ENCODE measurements at places on chromosomes 13 and 19. TPM values are rescaled to one million over a fixed set of nuclear protein-coding genes. Genes with fewer than 3 reads are reported as not detected.
A peak's percentile ranks its signal among the peaks of the same experiment; 100 is the strongest.

DNA sequence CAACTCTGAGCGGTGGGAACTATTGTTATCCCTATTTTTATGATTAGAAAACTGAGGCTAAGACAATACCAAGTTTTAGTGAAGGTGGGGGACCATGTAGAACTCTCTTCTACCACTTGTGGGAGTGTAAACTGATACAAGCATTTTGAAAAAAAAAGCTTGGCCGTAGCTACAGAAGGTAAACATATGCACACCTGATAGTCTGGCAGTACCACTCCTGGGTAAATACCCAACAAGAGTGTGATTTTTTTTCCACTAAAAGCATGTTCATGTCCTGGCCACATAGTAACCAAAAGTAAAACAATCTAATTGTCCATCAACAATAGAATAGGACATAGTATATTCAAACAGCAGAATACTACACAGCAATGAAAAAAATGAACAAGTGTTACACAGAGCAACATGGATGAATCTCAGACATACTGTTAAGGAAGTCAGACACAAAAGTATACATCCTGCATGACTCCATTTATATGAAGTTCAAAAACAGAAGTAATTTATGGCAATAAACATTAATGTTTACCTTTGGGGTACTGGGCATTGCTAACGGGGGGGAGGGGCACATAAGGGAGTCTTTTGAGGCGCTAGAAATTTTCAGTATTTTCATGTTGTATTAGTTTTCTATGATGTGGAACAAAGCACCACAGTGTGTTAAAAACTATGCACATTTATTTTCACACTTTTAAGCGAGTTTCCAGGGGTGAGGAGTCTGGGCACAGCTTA, 6.4 kb upstream of the SPATA13 start:
- no peaks in the 10 kb centered on the region for H3K36me3 ChIP-seq
- H3K27ac ChIP-seq, result no peak overlapping the region
- no peak for DNase-seq
- no peaks in the 10 kb centered on the region for H3K27me3 ChIP-seq

DNA sequence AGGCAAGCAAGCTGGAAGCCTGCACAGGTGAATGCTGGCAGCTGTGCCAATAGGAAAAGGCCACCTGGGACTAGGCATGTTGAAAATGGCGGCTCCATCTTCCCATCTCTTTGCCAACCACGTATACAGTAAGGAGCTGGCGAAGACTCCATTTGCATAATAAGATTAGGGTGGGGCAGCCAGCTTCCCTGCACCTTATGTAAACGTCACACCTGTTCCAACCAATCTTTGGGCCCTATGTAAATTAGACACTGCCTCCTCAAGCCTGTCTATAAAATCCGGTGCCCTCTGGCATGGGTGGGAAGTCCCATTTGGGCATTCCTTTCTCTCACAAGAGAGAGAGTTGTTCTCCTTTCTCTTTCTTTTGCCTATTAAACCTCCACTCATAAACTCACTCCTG, 16.8 kb downstream of the ADGRE2 start:
- H3K4me1 ChIP-seq, result no peaks in the 10 kb centered on the region
- no peak overlapping the region for H3K4me3 ChIP-seq
- no peaks in the 10 kb centered on the region for H3K36me3 ChIP-seq
- DNase-seq, result no peak

DNA sequence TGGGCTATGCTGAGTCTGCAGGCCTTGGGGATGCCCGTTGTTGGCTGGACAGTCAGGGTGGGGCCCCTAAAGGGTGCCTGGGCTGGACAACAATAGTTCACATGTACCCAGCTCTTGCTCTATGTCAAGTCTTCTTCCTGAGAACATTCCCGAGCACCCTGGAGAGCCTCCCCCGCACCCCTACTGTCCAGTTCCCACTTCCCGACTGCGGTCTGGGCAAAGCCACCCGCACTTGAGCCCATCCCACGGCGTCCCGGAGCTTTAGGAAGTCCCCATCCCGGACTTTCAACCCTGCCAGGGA, 1.1 kb upstream of the MPND start:
- H3K36me3 ChIP-seq, result no peaks in the 10 kb centered on the region
- no peak for DNase-seq
- H3K27me3 ChIP-seq, result no peaks in the 10 kb centered on the region
- H3K27ac ChIP-seq, result peak overlapping the region; percentile 54
- no peaks in the 10 kb centered on the region for H3K4me1 ChIP-seq
- no peak overlapping the region for H3K4me3 ChIP-seq

Gene DCLK1
- total RNA-seq, result 24.7 TPM

- no peak for DNase-seq
- H3K4me3 ChIP-seq, result peak overlapping the region; percentile 22
- H3K27ac ChIP-seq, result peak overlapping the region; percentile 85
- no peaks in the 10 kb centered on the region for H3K27me3 ChIP-seq
- H3K4me1 ChIP-seq, result no peaks in the 10 kb centered on the region
Measured at GRCh38 chr19:52140032-52140710, 433 bp upstream of the ZNF616 start.

GRCh38 chr13:89372193-89372592, 1701.0 kb downstream of the SLITRK5 start:
- H3K4me1 ChIP-seq, result no peaks in the 10 kb centered on the region
- no peak overlapping the region for H3K27ac ChIP-seq
- H3K27me3 ChIP-seq, result no peaks in the 10 kb centered on the region
- H3K36me3 ChIP-seq, result no peaks in the 10 kb centered on the region
- no peak overlapping the region for H3K4me3 ChIP-seq
- no peak for DNase-seq

Gene DMRTC2
- total RNA-seq, result not detected

DNA sequence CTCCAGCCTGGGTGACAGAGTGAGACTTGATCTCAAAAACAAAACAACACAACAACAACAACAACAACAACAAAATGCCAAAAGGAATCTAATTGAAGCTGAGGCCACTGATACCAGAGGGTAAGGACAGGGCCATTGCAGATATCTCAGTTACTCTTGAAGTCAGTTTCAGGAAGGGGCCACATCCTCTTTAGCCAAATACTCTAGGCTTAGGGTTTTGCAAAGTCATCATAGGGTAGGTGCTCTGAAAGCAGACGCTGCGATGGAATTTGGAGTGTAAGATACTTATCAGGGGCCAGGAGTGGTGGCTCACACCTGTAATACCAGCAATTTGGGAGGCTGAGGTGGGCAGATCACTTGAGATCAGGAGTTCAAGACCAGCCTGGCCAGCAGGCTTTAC, 46.6 kb upstream of the UBAC2 start:
- H3K27ac ChIP-seq, result no peak overlapping the region
- H3K4me1 ChIP-seq, result no peaks in the 10 kb centered on the region
- no peak for DNase-seq
- no peak overlapping the region for H3K4me3 ChIP-seq
- H3K36me3 ChIP-seq, result no peaks in the 10 kb centered on the region
- no peaks in the 10 kb centered on the region for H3K27me3 ChIP-seq

GRCh38 chr13:62908321-62908720, 1492.7 kb upstream of the PCDH20 start:
- no peak overlapping the region for H3K27ac ChIP-seq
- no peaks in the 10 kb centered on the region for H3K27me3 ChIP-seq
- no peaks in the 10 kb centered on the region for H3K36me3 ChIP-seq
- H3K4me1 ChIP-seq, result no peaks in the 10 kb centered on the region
- DNase-seq, result no peak

Gene KATNAL1
- 43.8 TPM for total RNA-seq

Gene GAMT
- 16.1 TPM for total RNA-seq

GRCh38 chr13:93249364-93250306, 23.0 kb downstream of the GPC6 start:
- H3K4me3 ChIP-seq, result no peak overlapping the region
- no peak overlapping the region for H3K27ac ChIP-seq
- no peak for DNase-seq
- H3K27me3 ChIP-seq, result no peaks in the 10 kb centered on the region
- H3K36me3 ChIP-seq, result no peaks in the 10 kb centered on the region
- H3K4me1 ChIP-seq, result no peaks in the 10 kb centered on the region

GRCh38 chr19:15555759-15556633, 47.7 kb downstream of the CYP4F22 start:
- no peaks in the 10 kb centered on the region for H3K36me3 ChIP-seq
- peak overlapping the region; percentile 73 for H3K27ac ChIP-seq
- peak; percentile 98 for DNase-seq
- H3K4me3 ChIP-seq, result peak overlapping the region; percentile 50

Gene CRTC1
- 9.5 TPM for total RNA-seq

GRCh38 chr13:48843630-48844380, 131.9 kb upstream of the FNDC3A start:
- no peak for DNase-seq
- H3K4me3 ChIP-seq, result no peak overlapping the region
- H3K27me3 ChIP-seq, result no peaks in the 10 kb centered on the region
- no peak overlapping the region for H3K27ac ChIP-seq
- H3K4me1 ChIP-seq, result peaks cover 2% of the 10 kb centered on the region

Gene ATXN8OS
- total RNA-seq, result not detected

GRCh38 chr13:29849071-29849631, 1.3 kb downstream of the UBL3 start:
- H3K27ac ChIP-seq, result peak overlapping the region; percentile 86
- H3K4me1 ChIP-seq, result no peaks in the 10 kb centered on the region
- peak overlapping the region; percentile 85 for H3K4me3 ChIP-seq
- no peaks in the 10 kb centered on the region for H3K27me3 ChIP-seq

- peaks cover 2% of the 10 kb centered on the region for H3K36me3 ChIP-seq
- no peak overlapping the region for H3K4me3 ChIP-seq
- DNase-seq, result no peak
- H3K4me1 ChIP-seq, result peaks cover 3% of the 10 kb centered on the region
- no peak overlapping the region for H3K27ac ChIP-seq
Measured at GRCh38 chr19:47161876-47162489, 31.3 kb downstream of the SAE1 start.
